Lung (tissue), 17 donors: ENCODE measurements at places on chromosomes 13 and 19.

DNA sequence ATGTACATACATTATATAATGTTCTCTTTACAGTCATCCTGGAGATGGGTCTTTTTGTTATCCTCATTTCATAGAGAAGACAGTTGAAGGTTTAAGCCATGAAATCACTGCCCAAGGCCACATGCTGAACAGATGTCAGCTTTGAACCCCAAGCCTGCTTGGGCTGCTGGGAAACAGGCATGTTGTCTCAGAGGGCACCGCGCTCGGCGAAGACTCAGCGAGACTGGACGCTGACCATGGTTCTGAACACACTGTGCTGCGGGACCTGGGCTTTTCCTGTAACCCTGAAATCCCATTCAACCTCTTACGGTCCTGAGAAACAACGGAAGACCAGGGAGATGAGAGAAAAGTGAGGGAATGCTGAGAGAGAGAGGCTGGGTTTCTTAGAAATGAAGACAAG lies 27.3 kb downstream of the LRFN3 start:
- DNase-seq: peak; percentile 73

GRCh38 chr13:99871249-99871898 lies 100.2 kb downstream of the ZIC5 start:
- DNase-seq: no peak

DNA sequence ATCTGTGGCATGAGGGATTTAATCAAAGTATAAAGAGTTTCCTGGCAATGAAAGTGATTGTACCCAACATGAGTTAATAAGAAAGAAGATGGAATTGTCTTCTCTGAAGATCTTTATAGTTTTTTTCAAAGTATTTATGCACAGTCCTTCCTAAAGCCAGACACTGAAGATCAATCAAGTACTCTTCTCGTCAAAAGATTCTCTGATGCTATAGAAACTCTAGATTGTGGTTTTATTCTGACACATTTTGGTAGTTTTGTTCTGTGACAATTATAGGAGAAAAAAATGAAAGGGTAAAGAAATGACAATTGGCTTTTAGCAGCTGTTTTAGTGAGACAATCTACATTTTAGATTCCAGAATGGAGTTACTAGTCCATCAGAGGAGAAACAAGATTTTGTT lies 10.4 kb upstream of the ENOX1 start:
- no peak for DNase-seq

- DNase-seq: no peak
These were observed 245.0 kb downstream of the ABCC4 start for GRCh38 chr13:95056266-95056665.

GRCh38 chr13:114235697-114236096 lies 1.0 kb downstream of the CDC16 start:
- no peak for DNase-seq

DNA sequence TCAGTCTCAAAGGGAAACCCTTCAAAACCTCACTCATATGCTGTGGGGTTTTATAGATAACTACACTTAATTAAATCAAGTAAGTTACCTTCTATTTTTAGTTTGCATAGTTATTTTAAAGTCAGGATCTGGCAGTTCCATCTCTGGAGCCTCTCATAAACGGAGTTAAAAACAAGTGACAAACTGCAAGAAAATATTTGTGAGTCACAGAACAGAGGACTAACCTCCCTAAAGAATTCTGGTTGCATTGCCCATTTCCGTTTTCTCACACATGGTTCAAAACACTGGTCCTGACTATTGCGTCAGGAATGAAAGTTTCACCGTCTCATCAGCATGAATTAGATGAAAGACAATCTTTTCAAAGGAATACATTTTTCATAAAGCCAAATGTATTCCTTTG lies 10.6 kb downstream of the RXFP2 start:
- DNase-seq: no peak

- no peak for DNase-seq
These were observed 329.6 kb downstream of the KCTD12 start for GRCh38 chr13:76556627-76557026.

DNA sequence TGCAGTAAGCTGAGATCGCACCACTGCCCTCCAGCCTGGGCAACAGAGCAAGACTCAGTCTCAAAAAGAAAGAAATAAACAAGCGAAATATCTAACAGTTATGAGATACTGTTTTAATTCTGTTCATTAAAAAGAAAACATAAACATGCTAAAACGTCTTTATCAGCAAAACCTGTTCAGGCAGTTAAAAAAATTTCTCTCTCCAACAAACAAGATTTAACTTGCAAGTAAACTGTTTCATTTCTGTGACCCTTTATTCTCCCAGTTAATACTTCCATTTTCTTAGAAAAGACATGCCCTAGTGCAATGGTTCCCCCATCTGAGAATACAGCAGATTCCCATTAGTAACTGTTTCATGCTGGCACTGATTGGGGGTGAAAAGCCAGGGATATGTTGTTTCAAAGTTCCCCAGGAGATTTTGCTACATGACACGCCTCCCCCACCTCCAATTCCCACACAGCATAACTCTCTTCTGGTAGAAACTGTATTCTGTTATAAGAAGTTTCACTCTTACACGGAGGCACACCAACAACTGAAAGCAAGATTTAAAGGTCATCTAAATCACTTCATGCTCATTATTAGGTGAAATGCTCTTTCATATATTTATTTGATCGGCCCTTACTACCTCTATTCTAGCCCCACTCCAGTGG lies 24.4 kb downstream of the ELF1 start:
- DNase-seq: no peak

DNA sequence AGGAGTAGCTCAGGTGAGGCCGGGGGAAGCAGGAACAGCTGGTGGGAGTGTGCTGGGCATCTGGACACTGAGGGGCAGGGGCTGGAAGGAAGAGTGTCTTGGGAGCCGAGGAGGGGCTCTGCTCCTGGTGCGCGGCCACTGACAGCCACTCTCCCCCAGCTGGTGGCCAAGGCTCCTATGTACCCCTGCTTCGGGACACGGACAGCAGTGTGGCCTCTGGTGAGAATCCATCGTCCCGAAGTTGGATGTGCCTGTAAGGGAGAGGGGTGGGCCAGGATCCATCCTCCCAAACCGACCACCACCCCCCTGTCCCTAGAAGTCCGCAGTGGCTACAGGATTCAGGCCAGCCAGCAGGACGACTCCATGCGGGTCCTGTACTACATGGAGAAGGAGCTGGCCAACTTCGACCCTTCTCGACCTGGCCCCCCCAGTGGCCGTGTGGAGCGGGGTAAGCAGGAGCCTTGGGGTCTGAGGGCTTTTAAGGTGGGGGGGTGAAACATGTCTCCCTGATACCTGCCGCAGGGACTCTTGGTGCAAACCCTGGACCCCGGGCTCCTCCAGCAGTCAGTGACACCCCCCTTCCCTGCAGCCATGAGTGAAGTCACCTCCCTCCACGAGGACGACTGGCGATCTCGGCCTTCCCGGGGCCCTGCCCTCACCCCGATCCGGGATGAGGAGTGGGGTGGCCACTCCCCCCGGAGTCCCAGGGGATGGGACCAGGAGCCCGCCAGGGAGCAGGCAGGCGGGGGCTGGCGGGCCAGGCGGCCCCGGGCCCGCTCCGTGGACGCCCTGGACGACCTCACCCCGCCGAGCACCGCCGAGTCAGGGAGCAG lies 2.0 kb upstream of the USF2 start:
- no peak for DNase-seq

DNA sequence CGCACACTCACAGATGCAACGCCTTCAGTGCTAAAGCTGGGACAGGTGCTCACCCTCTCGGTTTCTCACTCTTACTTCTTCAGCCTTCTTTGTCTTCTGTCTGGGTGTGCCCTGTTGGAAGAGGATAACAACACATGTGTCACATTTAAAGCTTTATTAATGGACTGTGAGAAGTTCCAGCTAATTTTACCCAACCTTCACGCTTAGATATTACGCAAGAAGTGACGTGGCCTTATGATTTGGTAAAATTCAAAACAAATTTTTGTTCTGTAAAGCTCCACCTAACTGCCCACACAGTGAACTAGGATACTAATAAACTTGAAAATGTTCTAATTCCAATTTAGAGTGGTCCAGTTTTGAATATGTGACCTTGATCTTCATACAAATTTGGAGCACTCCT lies 66.7 kb upstream of the LRCH1 start:
- DNase-seq: no peak

- DNase-seq: no peak
These were observed 62.3 kb downstream of the TBC1D4 start for GRCh38 chr13:75419656-75420055.

- peak; percentile 56 for DNase-seq
These were observed 287.5 kb downstream of the ATP8A2 start for GRCh38 chr13:25659091-25659795.

GRCh38 chr13:97938706-97939475 lies 14.6 kb upstream of the IPO5 start:
- no peak for DNase-seq

DNA sequence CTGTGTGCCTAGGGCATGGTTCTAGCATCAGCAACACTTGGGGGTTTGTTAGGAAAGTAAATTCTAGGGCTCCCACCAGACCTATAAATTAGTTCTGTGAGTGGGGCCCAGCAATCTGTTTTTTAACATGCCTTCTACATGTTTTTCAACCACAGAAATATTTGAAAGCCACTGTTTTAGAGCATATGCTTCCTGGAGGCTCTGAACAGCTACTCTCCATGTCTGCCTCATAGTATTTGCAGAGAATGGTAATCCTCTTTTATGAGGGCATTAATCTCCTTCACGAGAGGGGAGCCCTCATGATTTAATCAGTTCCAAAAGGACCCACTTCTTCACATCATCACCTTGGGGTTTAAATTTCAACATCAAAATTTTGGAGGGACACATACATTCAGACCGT lies 6.0 kb downstream of the SPATA13 start:
- no peak for DNase-seq

- DNase-seq: no peak
These were observed 14.3 kb downstream of the CHAMP1 start for GRCh38 chr13:114328595-114328994.

DNA sequence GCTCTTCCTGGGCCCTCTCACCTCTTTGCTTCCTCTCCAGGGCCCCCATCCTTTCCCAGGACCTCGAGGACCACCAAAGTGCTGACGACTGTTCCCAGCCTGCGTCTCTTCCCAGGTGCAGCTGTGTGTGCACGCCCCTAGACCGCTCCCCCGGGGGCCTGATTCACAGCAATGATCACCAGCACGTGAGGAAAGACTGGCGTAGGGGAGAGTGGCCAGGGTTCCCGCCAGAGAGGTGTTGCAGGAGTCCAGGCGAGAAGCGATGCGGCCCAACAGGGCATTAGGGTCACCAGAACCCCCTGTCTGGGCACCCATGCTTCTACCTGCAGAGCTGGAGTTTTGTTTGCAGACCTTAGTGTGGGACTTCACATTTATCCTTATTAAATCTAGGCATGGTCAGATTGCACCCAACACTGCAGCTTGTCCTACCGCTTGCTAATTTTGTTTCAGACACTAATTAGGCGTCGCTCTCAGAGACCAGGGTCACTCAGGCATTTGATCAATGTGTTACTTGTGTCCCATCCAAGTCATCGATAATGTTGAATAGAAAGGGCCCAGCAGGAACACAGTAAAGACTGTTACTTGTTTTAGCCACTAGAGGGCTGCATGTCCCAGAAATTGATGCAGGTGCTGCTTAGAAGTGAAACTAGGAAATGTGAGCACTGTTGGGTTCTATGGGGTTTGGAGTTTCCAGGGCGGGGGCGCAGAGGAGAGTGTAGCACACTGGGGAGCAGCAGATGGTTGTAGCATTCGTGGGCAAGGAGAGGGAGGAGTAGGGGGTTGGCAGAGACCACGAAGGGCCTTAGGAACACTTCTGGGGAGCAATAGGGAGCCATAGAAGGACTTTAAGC lies 53.2 kb downstream of the CDADC1 start:
- DNase-seq: peak; percentile 48

- DNase-seq: no peak
These were observed 10.1 kb downstream of the URI1 start for GRCh38 chr19:29952177-29952576.
